ENCODE measurements at places on chromosomes 2 and 18. TPM values are rescaled to one million over a fixed set of nuclear protein-coding genes. Genes with fewer than 3 reads are reported as not detected.

Gene ACTR1B
- total RNA-seq = 80.5 TPM

Gene GPR39
- total RNA-seq = 13.8 TPM

Gene RASGRP3
- total RNA-seq = 16.0 TPM

Gene POU3F3
- not detected for total RNA-seq

Gene TUBA4B
- not detected for total RNA-seq

Gene SERPINB11
- 7.1 TPM for total RNA-seq

Gene TUBA3E
- not detected for total RNA-seq

DNA sequence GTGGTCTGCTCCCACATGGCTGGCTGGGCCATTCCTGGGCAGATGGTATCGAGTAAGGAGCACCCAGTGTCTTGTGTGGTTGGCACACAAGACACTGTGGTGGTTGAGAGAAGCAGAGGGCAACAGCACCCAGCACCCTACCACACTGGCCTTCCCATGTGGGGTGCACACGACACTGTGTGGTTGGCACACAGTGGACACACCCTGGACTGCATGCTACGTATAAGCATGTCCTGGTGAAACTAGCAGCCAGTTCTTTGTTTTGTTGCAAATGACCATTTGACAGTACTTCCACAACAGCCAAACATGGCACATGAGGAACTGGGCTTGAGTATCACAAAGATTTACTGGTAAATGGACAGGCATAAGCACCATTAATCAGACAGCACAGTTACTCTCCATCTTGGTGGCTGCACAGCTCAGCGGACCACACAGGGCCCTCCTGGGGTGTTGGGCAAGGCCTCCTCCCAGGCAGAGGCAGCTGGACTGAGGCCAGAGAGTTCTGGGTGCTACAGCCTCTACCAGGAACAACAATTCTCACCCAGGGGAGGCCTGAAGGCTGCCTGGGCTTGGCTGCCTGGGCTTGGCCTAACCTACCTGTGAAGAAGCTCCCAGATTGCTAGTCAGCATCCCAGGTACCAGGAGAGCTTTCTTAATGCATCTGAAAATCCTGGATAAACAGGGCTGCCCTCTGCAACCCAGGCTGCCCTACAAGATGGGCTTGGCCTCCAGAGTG is 59.3 kb upstream of the ALPP start:
- no peak overlapping the region for H3K4me3 ChIP-seq
- no peaks in the 10 kb centered on the region for H3K36me3 ChIP-seq
- H3K27me3 ChIP-seq = no peaks in the 10 kb centered on the region
- peaks cover 11% of the 10 kb centered on the region for H3K4me1 ChIP-seq
- DNase-seq = no peak

DNA sequence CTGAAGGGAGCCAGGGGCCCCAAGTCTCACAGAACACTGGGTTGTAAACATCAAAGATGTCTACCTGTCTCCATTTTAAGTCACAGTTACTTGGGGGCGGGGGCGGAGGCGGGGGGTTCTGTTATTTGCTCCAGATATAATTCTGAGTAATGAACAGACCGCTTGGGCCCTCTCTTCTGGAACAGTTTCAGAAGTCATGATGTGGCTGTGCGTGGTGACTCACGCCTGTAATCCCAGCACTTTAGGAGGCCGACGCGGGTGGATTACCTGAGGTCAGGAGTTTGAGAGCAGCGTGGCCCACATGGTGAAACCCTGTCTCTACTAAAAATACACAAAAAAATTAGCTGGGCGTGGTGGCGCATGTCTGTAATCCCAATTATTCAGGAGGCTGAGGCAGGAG is 157.9 kb upstream of the APCDD1 start:
- no peak overlapping the region for H3K4me3 ChIP-seq
- no peak overlapping the region for H3K27ac ChIP-seq
- DNase-seq = no peak
- no peaks in the 10 kb centered on the region for H3K27me3 ChIP-seq
- H3K4me1 ChIP-seq = no peaks in the 10 kb centered on the region
- H3K36me3 ChIP-seq = no peaks in the 10 kb centered on the region

DNA sequence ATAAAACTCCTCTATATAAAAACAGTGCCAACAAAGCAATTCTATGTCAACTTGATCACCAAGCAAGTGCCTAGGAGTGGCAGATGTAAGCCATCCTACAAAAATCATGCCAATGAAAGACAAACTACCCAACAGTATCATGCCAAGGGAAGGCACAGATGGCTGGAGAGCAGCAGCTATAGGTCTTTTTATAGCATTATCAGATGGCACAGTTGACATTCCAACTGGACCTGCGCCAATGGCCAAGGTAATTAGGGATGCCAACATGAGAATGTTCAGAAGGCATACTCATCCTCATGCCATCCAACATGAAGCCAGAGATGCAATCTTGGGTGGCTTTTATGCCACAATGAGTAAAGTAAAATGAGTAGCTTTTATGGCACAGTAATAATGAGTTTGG is 237.3 kb downstream of the OTX1 start:
- no peak for DNase-seq
- H3K4me1 ChIP-seq = no peaks in the 10 kb centered on the region
- H3K4me3 ChIP-seq = no peak overlapping the region

GRCh38 chr2:228866781-228867180 is 404.3 kb downstream of the PID1 start:
- no peak for DNase-seq
- no peak overlapping the region for H3K27ac ChIP-seq
- no peaks in the 10 kb centered on the region for H3K27me3 ChIP-seq
- no peaks in the 10 kb centered on the region for H3K4me1 ChIP-seq
- no peaks in the 10 kb centered on the region for H3K36me3 ChIP-seq
- no peak overlapping the region for H3K4me3 ChIP-seq

DNA sequence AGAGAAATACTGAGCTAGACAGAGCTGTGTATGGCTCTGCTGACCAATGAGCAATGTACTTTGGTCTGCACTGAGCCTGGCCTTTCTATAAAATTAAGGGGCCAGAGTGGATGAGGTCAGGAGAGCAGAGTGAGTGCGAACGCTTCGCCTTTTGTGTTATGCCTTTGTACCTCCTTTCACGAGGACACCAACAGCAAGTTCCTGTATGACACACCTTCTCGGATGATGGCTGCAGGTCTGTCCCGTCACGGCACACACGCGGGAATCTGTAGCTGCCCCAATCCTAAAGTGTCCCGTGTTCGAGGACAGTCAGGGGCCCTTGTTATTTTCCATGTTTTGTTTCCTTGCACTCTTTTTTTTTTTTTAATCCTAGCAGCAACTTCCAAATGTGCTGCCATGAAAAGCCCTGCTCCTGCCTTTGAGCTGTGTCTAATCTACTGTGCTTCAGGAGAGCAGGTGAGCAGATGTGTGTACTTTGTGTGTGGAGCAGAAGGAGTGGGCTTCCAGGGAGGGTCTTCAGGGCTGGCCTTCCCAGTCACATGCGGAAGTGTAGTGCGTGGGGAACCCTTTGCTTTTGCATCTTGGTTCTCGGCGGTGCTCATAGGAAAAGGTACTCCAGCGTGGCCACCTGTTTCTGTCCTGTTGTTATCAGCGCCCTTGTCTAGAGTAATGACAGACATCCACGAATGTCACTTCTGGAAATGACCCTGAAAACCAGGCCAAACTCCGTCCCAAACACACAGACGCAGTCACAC is 213.2 kb downstream of the NDUFA10 start:
- DNase-seq = no peak
- H3K4me3 ChIP-seq = no peak overlapping the region
- H3K27me3 ChIP-seq = no peaks in the 10 kb centered on the region
- H3K36me3 ChIP-seq = no peaks in the 10 kb centered on the region
- H3K4me1 ChIP-seq = no peaks in the 10 kb centered on the region
- peak overlapping the region; percentile 4 for H3K27ac ChIP-seq

- H3K4me1 ChIP-seq = no peaks in the 10 kb centered on the region
- no peak overlapping the region for H3K4me3 ChIP-seq
- H3K36me3 ChIP-seq = no peaks in the 10 kb centered on the region
Measured at GRCh38 chr2:17057109-17058017, 391.7 kb upstream of the CYRIA start.

Data from stomach (tissue), 19 donors.